ENCODE measurements at places on chromosomes 7 and 10.
A peak's percentile ranks its signal among the peaks of the same experiment; 100 is the strongest.

- DNase-seq, result no peak
Measured at GRCh38 chr10:35011771-35012191, 78.4 kb downstream of the CUL2 start.

GRCh38 chr10:5988336-5988920, 11.1 kb upstream of the IL15RA start:
- DNase-seq, result no peak

DNA sequence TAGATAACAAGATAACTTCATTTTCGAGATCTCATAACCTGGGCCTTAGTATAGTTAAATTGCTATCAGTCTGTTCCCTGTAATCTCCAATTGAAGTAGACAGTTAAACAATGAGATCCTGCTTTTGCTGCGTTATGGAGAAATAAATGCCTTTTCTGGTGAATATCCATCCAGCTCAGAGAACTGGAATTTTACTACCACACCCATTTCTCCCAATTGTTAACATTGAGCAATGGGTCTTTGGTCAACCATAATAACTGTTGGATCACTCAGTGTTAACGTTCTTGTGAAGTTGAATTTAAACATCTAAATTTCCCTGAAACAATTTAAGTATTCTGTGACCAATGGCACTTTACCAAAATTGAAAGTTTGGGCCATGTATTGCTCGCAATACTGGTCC, 3.0 kb downstream of the CALU start:
- peak; percentile 83 for DNase-seq

- DNase-seq, result no peak
Measured at GRCh38 chr10:359093-359492, 223.8 kb downstream of the ZMYND11 start.

DNA sequence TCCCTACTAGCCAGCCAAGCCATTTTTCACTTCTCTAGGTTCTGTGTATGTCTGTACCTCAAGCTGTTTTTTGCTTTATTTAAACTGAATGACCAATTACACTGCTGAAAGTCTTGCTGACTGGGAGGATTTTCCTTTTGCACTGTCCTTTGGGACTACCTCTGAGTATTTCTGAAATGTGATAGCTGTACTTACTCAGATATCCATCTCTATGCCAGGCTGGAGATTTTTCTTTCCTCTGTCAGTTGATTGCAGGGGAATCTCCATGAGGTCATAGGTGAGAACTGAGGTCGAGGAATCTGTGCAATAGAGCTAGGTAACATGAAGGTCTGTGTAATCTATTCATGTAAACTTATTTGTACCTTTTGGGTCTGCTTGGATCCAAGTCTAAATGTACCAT, 38.9 kb upstream of the ANKRD1 start:
- no peak for DNase-seq

DNA sequence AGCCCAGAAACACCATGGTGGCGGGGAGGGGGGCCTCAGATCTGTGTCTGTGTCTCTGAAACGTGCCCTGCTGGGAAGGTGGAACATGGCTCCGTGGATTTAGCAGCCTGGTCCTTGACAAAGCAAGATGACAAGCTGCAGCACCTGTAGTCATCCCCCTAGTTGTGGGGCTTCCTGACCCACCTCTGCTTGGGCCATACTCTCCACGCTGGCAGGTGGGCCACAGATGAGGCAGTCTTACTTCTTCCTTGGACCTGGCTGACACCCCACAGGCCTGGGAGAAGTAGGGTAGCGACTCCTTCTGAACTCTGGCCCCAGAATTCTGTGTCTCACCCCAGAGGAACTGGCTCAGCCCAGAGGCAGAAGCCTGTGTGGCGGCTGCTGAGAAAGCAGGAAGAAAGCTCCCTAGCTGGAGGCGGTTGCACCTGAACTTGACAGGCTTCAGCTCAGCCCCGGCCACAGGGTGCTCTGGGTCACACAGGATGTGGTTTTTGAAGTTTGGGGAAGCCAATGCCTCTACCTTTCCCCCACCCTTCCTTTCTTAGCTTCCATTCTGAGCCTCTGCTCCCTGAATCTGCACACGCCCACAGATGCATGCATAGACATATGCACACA, 113.9 kb downstream of the ABLIM1 start:
- DNase-seq, result no peak

- DNase-seq, result peak; percentile 88
Measured at GRCh38 chr10:34295142-34295548, 520.0 kb downstream of the PARD3 start.

DNA sequence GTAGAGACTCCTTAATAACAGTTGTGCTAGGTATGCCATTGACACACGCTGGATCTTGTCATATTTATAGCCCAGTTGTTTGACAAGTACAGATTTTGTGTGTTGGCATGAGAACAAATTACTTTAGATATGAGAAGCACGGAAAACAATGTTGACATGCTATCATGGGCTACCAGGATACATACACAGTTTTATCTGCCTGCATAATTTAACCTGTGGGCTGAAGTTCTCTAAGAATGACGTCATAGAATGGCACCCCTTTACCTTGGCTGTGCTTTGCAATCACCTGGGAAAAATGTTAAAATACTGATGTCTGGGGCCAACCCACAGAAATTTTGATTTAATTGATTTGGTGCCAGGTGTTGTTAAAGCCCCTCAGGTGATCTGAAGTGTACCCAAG, 2.8 kb downstream of the PLA2G12B start:
- DNase-seq, result no peak

GRCh38 chr7:13731643-13732042, 257.8 kb downstream of the ETV1 start:
- no peak for DNase-seq

- no peak for DNase-seq
Measured at GRCh38 chr10:103620891-103621782, 127.6 kb downstream of the NEURL1 start.

- DNase-seq, result no peak
Measured at GRCh38 chr10:43350156-43350555, 21.3 kb upstream of the FXYD4 start.

DNA sequence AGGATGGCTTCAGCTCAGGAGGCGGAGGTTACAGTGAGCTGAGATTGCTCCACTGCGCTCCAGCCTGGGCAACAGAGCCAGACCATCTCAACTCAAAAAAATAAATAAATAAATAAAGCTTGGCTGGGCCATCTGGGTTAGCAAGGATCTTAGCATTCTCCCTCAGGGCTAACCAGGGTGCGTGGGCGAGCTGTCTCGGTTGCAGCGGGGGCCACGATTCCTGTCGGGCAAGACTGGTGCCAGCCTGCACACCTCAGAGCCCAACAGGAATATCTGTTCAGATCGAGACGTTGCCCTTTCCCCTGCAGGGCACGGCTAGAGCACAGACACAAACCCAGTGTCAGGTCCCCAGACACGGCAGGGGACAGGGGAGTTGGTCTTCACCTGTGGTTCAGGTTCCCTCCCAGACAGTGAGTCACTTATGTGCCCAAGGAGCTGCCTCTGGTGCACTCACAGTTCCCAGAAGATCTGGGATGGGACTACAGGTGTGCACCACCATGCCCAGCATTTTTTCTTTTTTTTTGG, 75.5 kb upstream of the GTF2I start:
- no peak for DNase-seq

DNA sequence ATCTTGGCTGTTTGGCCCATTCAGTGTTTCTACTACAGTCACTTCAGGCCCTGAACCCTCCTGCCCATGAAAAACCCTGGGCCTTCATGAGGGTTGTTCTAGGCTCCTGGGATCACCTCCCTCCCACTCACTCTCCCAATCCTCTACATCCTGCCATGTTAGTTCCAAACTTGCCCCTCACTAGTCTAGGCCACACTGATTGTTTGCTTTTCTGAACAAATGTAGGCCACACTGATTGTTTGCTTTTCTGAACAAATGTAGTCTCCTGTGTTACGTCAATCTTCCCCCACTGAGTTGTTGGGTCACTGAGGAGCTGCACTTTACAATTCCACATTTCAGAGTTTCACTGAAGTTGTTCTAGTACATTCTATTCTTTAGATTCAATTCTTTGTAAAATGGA, 5.3 kb upstream of the ALDH18A1 start:
- no peak for DNase-seq

GRCh38 chr10:48494073-48494472, 110.8 kb downstream of the ARHGAP22 start:
- DNase-seq, result no peak

DNA sequence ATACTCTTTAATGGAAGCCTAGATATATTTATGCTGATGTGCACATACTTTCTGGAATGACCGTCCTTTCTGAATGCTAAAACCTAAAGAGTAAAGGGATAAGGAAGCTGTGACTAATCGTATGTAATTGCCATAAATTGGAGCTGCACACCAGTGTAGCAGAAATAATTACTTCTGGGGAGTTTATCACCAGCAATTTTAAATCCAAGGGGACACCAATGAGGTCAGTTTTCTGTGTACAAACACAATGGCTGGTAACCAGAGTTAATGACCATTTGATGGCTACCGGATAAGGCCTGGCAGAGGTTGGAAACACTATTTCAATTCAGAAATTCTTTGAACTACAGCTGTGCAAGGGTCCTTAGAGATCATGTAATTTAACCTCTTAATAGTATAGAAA, 670.1 kb downstream of the REEP3 start:
- no peak for DNase-seq

DNA sequence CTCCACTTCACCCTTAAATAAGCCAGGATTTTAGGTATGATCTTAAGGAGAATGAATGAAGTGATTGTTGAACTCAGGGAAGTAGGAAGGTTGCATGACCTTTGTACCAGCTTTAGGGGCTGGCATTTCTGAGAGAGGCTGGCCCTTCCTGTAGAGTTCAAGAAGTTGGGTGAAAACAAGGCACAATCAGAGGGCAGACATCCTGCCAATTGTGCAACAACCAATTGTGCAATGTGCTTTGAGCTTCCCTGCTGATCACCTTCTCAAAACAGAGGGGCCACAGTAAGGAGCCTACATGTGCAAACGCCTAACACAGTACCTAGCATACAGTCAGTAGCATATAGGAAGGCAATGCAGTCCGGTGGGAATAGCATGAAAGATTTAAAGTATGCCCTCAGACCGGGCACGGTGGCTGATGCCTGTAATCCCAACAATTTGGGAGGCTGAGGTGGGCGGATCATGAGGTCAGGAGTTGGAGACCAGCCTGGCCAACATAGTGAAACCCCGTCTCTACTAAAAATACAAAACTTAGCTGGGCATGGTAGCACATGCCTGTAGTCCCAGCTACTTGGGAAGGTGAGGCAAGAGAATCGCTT, 5.4 kb downstream of the CPVL start:
- DNase-seq, result no peak

DNA sequence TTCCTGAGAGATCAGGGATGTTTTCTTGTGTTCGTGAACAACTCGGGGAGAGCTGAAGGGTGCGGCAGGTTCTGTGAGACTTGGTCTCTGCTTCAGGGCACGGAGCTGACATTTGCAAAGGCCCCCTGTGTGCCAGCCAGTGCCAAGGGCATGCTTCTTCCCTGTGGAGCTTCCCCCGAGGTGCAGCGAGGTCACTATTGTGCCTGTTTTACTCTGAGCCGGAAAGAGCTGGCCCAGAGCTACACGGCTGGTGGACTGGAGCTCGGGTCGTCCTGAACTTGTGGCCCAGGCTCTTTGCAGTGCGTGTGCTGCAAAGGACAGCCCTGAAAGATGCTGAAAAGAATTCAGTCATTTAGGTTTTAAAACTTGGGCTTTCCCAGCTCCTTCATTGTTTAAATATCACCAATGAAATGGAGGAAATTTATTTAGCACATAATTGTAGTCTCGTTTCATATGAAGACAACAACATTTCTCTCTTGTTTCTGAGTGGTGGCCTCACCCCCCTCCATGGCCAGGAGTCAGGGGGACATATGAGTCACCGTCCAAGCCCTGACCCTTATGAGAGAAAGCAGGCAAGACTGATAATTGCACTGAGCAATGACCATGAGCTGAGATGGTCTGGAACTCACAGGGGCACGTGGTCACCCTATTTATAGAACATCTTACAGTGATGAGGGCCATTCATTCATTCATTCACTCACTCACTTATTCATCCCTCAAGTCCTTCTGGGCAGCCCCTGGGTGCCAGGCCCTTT, 102.6 kb downstream of the PTPRE start:
- no peak for DNase-seq

DNA sequence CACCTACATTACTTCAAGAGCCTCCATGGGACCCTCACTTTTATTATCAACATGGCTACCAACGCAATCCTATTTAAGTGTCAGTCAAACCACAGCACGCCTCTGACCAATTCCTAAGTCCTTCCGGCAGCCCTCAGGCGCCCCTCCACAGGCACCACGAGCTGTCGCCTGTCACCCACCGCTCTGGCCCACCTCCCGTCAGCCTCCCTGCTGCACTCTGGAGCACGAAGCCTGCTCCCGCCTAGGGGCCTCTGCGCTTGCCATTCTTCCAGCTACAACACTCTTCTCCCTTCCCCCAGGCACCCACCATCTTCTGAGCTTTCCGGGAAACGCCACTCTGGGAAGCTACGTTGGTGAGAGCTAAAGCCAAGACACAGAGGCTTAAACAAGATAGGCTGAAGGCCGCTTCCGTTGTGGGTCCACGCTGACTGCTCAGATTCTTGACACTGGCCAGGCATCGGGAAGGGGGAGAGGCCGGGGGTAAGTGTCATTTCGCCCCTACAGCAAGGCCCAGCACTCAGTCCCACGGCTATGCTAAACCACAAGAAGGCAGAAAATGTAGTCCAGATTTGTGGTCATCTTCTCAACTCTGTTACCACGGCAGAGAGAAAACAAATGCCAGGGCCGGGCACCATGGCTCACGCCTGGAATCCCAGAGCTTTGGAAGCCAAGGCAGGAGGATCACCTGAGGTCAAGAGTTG, 56.7 kb downstream of the GNA12 start:
- DNase-seq, result peak; percentile 75

DNA sequence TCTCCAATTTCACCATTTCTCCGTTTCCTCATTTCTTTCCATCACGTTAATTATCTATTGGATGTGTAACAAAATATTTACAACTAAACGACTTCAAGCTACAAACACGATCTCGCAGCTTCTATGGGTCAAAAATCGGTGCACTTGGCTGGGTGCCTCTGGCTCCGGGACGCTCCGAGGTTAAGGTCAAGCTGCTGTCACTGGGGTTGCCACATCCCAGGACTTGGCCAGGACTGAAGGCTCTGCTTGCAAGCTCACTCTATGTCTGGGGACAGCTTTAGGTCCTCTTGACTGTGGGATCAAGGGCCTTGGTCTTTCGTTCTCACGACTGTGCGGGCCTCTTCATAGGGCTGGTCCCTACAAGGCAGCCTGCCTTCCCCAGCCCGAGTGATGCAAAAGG, 159.7 kb downstream of the CCDC3 start:
- DNase-seq, result no peak

GRCh38 chr7:8261711-8262695, at the start of gene ICA1:
TSS of gene ICA1 (minus strand) at chr7:8262167. CDS start at chr7:8235926, 26,241 bp downstream.
- peak; percentile 29 for DNase-seq

DNA sequence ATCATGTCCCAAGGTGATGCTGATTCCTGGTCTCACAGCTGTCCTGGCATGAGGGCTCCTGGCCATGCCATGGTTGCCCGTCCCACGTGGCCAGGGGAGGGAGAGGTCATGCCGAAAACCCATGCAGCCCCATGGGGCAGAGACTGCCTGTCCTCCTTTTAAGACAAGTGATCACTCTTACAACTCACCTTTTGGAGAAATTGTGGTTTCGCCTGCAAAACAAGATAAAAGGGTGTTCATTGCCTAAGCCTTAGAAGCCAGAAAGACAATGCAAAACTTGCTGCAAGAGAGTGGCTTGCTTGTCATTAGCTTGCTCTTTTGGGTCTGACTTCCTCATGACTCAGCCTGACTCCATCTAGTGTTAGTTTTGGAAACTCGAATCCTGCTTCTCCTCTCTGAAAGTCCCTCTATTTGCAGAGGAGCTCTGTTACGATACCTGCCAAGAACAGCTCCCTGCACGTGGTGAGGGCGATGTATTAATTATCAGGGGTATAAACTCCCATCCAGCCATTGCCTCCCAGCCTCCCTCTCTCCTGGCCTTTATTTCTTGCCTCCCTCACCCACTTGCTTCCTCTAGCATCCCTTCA, 26.7 kb downstream of the TMEM273 start:
- DNase-seq, result peak; percentile 72

GRCh38 chr10:80122746-80123145, 9.8 kb upstream of the PLAC9 start:
- DNase-seq, result peak; percentile 33
